Cortex of kidney (tissue), 1 donor: ENCODE measurements at places on chromosomes 12 and 14.

DNA sequence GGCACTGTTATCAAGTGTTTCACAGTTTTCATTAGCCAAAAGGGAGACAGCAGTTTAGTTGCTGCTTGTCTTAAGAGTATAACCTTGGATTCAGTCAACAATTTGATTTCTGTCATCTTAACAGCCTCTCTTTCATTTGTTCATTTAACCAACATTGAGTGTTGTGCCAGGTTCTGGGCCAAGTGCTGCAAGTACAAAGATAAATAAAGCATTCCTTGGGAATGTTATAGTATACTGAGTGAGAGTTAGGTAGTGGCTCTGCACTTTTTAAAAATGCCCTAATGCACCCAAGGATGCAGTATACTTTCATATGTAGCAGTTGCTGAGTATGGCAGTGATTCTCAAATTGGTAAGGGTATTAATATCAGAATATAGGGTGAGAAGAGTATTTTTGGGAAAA, 15.4 kb downstream of the APAF1 start:
- no peak for DNase-seq

DNA sequence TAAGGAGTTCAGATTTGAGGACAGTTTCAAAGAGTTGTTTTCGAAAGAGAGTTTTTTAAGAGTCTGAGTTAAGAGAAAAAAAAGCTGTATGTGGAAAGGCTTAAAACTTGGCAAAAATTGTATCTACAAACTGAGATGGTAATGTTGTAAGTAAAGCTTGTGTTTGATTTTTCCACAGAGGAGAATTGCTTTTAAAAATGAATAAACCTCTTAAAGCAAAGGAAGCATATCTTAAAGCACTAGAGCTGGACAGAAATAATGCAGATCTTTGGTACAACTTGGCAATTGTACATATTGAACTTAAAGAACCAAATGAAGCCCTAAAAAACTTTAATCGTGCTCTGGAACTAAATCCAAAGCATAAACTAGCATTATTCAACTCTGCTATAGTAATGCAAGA, 50.3 kb downstream of the TMTC3 start:
- DNase-seq = no peak

DNA sequence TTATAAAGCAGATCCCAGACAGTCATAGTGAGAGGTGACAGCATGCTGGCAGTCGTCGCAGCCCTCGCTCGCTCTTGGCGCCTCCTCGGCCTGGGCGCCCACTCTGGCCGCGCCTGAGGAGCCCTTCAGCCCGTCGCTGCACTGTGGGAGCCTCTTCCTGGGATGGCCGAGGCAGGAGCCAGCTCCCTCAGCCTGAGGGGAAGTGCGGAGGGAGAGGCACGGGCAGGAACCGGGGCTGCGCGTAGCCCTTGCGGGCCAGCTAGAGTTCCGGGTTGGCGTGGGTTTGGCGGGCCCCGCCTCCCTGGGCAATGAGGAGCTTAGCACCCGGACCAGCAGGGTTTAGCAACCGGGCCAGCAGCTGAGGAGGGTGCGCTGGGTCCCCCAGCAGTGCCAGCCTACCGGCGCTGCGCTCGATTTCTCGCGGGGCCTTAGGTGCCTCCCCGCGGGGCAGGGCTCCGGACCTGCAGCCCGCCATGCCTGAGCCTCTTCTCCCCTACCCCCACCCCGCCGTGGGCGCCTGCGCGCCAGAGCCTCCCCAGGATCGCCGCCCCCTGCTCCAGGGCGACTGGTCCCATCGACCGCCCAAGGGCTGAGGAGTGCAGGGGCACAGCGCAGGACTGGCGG, 451.2 kb upstream of the DCN start:
- no peak for DNase-seq

DNA sequence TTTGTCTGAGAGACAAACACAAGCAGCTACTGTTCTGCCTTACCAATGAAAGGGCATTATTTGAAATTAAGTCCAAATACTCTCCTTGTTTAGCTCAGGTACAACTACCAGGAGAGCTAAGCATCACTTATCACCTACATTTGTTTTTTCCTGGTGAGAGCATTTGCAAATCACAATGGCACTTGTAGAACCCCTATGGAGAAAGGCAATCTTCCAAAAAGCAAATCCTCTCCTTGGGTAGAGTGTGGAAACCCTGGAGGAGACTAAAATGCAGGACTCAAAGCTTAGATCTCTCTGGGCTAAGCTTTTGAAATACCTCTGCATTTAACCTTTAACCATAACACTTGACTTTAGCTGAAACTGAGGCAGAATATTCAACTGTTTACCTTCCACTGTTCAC, 20.8 kb downstream of the GTSF1 start:
- no peak for DNase-seq

DNA sequence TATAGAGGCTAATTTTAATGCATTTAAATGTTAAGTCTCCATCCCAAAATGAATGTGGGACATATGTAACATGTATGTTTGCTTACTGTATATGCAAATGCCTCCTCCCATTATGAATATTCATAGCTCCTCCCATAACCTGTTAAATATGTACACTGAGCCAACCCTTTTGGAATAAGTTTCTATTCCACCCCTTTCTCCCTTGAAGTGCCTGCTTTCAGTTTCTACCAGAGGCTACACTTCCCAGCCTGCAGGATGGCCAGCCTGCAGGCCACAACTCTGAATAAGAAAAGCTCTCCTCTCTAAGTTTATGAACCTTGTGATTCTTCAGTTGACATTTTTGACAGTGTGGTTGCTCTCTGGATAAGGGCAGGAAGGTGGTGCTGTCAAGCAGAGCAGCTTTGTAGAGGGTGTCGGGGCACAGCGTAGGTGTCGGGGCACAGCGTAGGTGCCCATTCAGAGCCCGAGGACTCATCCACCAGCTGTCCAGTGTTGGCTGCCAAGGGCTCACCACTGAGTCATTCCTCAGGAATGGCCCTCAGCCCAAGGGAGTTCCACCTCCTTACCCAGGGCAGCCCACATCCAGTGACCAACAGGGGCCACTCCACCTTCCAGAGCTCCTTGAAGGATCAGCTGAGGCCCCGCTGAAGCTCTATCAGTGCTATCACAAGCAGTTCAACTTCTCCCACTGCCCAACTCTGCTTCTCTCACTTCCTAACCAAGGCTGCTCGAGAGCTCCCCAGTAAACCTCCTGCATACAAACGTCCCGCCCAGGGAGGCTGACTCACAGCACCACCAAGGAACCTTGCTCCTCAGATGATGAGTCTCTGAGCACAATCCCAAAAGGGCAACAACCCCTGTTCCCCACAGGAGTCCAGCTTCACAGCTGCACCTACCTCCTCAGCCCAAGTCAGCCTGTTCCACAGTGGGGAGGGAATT, 31.4 kb downstream of the VWF start:
- no peak for DNase-seq

GRCh38 chr14:59133709-59134108, 54.8 kb upstream of the DAAM1 start:
- DNase-seq = no peak

DNA sequence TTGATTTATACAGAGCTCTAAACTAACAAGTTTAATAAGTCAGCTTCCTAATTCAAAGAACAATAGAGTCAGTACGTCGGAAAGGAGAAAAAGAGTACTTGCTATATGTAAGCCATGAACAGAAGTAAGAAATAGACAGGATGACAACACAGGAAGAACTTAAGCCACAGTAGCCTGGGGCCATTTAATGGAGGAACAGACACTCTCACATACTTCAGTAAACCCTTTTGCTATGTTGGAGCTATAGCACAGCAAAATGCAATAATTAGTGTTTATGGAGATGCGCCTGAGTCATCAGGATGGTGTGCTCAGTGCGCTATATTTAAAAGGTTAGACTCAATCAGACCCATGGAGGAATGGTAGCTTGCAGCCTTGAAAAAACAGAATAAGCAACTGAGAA, 61.0 kb downstream of the SRGAP1 start:
- DNase-seq = no peak
